ENCODE measurements at places on chromosomes 16 and 17.
A peak's percentile ranks its signal among the peaks of the same experiment; 100 is the strongest.

- ATAC-seq: no peak
Observed at GRCh38 chr17:40014375-40014980, 762 bp upstream of the CSF3 start.

DNA sequence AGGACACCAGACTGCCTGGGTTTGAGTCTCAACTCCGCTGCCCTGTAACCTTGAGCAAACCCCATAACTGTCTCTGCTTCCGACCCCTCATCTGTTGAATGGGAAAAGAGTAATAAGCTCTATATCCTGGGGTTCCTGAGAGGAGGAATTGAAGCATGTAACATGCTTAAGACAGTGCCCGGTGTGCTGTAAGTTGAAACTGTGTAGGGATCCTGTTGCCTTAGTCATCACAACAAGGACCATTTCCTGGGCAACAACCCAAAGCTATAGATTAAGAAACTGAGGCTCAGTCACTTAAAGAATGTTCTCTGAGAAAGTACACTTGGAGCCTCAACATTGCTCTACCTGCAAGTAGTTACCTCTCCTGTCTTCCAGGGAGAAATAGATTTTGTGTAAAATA is 23.0 kb downstream of the CDH13 start:
- ATAC-seq: no peak

DNA sequence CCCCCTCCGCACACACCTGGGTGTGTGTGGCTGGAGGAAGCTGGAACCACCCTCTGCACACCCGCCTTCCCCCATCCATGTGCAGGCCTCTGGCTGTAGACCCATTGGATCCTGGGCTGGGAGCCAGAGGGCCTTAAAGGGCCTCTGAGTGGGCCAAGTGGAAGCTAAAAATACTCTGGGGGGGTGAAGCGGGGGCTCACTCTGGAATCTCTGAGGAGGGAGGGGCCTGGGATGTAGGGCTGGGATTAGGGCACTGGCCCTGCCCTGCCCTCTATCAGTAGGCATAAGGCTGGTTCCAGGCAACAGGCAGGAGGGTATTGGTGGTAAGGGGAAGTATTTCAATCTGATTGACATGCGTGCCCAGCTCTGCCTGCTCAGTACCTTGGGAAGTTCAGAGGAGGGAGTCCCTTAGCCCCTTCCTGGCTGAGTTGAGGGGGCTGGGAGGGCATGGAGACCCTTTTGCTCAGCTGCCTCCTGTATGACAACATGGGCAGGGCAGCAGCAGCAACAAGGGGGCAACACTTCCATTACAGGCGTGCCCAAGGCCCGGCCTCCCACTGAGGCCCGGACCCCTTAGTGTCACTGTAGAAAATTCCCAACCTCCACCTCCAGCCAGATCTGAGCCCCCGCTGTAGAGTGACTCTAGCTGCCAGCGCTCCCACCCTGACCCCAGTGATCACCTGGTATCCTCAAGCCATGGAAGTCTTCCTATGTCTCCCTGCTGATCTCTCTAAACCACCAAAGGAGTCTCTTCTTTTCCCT is 5.2 kb downstream of the ITGA3 start:
- ATAC-seq: no peak

- ATAC-seq: peak; percentile 84
Observed at GRCh38 chr17:58249270-58250133, 11.1 kb downstream of the LPO start.
